ENCODE measurements at places on chromosomes 16 and 17.
A peak's percentile ranks its signal among the peaks of the same experiment; 100 is the strongest.

DNA sequence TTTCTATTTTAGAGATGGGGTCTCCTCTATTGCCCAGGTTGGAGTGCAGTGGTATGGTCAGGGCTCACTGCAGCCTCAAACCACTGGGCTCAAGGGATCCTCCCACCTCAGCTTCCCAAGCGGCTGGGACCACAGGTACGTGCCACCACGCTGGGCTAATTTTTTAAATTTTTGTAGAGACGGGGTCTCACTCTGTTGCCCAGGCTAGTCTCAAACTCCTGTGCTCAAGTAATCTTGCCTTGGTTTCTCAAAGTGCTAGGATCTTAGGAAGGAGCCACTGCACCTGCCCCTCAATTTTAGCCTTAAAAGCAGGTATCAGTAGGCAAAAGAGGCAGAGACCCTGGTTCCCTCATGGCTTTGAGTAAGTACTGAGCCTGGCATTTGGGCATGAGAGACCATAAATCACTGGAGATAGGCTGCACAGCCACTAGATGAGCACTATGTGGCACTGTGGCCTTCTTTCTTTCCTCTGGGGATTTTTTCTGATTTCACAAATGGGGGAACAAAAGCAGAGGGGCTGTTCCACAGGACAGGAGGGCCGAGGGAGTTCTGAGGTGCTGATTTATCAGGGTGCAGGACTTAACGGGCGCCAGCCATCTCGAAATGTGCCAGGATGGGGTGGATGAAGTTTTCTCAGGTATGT is 82.2 kb downstream of the PLXDC1 start:
- no peak for DNase-seq

- DNase-seq, result no peak
Measured at GRCh38 chr17:35866341-35866950, 2.2 kb downstream of the HEATR9 start.

- no peak for DNase-seq
Measured at GRCh38 chr17:45771271-45771959, 12.7 kb upstream of the CRHR1 start.

GRCh38 chr16:4378161-4378666 is 6.6 kb downstream of the VASN start:
- no peak for DNase-seq

DNA sequence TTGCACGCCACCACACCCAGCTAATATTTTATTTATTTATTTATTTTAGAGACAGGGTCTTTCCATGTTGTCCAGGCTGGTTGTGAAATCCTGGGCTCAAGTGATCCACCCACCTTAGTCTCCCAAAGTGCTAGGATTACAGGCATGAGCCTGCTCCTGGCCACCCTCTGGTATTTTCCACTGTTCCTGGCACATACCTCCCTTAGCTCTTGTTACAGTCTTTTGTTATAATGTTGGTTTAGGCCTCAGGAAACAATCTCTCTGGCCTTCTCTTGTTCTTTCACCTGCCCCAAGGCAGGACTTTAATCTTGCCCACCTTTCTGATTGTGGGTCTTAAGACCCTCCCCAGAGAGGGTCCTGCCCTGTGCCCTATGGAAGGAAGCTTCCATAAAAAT is 3.6 kb upstream of the CYTH1 start:
- DNase-seq, result no peak

DNA sequence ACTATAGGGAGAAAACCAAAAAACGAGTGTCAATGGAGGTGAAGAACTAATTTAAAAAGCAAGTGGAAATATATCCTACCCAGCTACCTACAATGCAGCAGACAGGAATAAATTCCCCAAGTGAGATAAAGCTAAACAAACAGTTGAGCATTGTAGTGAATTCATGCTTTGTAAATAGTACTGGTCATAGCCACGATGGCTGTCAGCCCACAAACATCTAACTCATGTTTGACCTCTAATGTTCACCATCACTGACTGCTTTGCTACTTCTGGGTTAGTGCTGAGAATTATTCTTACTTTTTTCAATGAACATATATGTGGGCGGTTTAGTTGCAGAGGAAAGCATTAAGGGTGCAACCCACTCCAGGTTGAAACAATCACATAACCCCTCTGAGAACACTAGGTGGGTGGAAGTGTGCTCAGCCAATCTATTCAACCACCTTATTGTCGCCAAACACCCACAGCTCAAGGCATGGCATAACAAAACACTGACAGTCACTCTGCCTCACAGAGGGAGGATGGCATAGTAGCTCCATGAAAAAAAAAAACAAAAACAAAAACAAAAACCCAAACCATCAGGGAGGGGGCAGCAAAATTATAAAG is 264.1 kb downstream of the ZFHX3 start:
- DNase-seq, result peak; percentile 40

DNA sequence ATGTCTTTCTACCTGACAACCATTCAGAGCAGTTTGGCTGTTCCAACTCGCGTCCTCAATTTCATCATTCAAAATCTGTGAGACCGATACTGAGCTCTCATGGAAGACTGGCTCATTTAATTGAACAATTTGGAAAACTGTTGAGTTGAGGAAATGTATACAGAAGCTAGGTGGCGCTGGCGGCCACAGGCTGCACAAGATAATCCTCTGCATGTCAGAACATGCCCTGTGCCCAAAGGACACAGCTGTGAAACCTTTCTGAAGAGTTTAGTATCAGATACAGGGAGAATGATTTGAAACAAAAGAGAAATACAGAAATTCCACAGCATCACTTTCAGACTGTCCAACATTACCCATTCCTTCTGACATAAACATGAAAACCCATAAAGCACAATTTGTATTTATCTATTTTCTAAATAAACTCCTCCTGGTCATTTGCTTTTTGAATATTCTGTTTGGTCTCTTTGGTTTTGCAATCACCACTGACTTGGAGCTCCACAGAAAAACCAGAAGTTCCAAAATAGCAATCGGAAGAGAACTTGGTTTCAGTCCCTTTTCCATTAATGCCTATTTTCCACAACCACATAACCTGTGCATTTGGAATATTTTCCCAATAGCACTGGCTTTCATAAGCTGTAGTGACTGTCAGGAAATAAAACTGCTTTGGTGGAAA is 192.8 kb downstream of the MAP2K6 start:
- peak; percentile 75 for DNase-seq

DNA sequence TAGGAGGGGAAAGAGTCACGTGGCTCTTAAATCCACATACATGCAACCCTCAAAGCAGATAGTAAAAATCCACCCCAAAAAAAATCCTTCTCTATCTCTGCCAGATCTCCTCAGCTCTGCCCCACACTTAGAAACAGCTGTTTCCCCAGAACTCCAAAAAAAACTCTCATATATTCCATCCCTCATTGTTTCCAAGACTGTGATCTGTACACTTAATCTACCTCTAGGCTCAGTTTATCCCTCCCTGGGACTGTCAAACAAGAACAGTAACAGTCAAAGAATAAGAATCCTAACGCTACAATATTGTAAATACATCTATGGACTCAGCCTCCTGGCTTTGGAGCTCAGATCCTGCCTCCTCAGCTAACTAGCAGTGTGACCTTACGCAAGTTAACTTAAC is 11.6 kb downstream of the CUEDC1 start:
- DNase-seq, result no peak

DNA sequence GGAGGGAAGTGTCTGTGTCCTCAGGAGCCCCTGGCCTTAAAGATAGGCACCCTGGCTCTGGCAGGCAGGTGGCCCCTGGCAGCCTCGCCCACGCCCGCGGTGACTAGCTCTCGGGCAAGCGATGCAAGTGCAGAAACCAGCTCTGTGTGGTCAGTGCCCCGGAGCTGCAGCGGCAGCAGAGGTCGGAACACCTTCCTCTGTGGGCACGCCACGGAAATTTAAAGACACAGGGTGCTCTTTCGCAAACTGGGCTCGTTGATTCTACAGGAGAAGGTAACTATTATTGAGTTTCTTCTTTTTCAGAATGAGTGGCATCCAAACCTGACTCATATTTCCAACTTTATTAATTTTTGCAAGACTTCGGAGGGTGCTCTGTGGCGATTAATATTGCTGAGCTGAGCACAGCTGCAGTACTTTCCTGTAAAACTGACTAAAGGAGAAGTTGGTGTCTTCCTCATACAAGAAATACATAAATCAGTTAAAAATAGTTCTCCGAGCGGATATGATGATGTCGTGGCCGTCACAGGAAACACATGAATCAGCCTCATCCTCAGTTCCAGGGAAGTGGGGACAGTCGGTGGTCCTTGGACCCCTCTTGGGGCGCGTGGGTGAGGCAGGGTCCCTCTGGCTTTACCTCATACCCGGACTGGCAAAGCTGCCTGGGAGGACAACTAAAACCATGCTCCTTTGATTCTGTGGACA is 120.2 kb downstream of the METRNL start:
- DNase-seq, result no peak

DNA sequence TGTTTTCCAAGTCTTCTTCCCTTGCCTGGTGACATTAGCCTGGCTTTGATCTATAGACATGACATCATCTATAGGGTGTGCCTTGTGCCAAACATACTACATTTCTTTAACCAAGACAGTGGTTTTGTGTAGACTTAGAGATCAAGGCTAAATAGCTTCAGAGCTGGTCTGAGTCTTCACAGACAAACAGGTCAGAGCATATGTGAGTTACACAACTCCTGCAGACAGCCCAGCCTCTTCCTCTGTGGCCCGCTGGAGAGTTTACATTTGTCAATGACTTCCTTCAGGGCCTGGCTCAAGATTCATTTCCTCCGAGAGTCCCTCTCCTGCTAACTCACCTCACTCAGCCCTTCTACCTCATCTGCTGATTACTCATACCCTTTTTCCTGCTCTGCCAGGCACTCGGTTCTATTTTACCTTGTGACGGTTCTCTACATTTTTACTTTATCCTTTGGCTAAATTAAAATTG is 73.1 kb upstream of the TANC2 start:
- no peak for DNase-seq

GRCh38 chr17:42708588-42708987 is 26.3 kb downstream of the CNTNAP1 start:
- no peak for DNase-seq

DNA sequence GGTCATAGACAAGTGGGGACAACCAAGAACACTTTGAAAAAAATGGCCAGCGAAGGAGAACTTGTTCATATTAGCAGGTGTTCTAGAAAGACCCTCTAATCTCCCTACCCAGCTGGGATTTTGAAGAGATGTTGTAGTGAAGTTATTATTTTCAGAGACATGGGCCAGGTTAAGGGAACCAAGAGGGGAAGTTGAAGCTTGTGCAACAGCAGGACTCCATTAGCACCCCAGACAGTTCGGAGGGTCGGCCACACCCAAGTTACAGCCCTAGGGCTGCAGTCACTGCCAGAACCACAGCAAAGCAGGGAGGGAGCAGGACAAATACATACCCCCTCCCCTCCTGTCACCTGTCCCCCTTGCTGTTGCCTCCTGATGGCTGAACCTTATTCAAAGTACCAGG is 42.3 kb downstream of the WSB1 start:
- no peak for DNase-seq

DNA sequence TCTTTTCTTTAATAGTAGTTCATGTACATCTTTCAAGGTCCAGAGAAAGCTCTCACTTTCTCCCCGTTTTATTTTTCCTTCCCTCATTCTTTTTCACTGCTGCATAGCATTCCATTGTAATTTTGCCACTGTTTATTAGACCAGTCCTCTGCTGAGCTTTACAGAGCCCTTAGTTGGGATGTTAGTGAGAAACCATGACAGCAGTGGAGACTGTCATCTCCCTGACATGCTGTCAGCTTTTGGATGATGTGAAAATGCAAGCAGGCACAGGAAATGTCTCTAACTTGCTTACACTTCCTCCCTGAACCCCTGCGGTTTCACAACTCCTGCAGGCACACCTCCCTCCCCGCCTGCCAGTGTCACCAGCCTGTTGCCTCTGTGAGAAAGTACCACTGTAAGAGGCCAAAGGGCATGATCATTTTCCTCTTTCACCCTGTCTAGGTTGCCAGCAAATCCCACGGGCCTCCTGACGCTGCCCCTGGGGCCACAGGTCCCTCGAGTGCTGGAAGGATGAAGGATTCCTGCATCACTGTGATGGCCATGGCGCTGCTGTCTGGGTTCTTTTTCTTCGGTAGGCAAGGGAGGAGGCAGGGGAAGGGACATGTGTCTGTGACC is at the start of gene ITGAL:
TSS of gene ITGAL (plus strand) at position 415 of the 615 bp plus-strand sequence. CDS start at position 511, 96 bp downstream.
- DNase-seq, result no peak
